ENCODE measurements at places on chromosomes 11 and 22.

DNA sequence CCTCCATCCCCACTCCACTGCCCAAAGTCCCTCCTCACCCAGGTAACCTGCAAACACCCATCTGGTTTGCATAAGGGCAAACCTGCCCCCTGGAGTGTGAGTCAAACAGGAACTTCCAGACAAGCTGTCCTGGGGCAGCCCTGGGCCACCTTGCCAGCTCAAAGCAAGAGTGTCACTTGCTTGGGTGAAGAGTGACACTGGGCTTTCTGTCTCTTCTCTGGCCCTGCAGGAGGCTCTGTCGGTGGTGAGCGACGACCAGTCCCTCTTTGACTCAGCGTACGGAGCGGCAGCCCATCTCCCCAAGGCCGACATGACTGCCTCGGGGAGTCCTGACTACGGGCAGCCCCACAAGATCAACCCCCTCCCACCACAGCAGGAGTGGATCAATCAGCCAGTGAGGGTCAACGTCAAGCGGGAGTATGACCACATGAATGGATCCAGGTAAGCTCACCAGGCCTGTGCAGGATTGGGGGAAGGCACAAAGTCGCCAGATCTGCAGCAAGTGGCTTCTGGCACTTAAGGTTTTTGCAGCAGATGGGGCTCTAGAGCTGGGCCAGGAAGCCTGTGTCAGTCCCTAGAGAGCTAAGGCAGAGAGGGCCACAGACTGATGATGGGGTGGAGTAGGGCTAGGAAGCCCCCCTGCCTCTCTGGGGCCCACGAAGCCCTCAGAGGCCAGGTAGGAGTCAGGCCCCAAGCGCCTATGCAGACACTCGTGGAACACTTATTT lies 64.2 kb downstream of the FLI1 start:
- DNase-seq = no peak

- DNase-seq = no peak
Observed at GRCh38 chr11:11520231-11521015, 101.4 kb downstream of the GALNT18 start.

- no peak for DNase-seq
Observed at GRCh38 chr11:3952715-3953114, 97.3 kb downstream of the STIM1 start.

- DNase-seq = no peak
Observed at GRCh38 chr11:129917231-129917630, 21.9 kb upstream of the NFRKB start.

- DNase-seq = no peak
Observed at GRCh38 chr22:39546889-39547586, 14.5 kb upstream of the RPS19BP1 start.

- no peak for DNase-seq
Observed at GRCh38 chr11:93529707-93530467, 13.3 kb downstream of the SMCO4 start.

- no peak for DNase-seq
Observed at GRCh38 chr22:42769574-42770447, 49.1 kb upstream of the A4GALT start.

DNA sequence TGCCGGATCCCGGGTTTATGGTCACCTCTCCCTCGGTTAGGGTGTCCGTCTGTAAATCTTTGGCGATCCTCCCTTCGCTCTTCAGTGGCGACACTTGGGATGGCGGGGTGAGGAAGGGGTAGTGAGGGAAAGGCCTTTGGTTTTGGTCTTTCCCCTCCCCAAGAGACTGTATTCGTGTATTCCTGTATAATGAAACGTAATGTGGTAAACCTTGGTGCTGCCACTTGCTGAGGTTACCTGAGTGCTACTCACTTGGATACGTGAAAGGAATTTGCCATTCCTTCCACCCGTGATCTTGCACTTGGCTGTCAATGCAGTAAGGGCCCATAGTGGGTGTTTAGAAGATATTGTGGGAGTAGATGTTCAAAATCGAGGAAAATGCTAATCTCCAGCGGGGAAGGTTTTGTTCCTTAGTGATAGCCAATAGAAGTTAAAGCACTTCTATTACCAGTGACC lies 578 bp upstream of the NUP160 start:
- no peak for DNase-seq

GRCh38 chr22:38226853-38227649 lies 25.3 kb downstream of the MAFF start:
- DNase-seq = no peak

GRCh38 chr11:47571895-47572294 lies 6.5 kb downstream of the PTPMT1 start:
- DNase-seq = no peak

- no peak for DNase-seq
Observed at GRCh38 chr11:60502221-60502775, 9.7 kb downstream of the MS4A12 start.

DNA sequence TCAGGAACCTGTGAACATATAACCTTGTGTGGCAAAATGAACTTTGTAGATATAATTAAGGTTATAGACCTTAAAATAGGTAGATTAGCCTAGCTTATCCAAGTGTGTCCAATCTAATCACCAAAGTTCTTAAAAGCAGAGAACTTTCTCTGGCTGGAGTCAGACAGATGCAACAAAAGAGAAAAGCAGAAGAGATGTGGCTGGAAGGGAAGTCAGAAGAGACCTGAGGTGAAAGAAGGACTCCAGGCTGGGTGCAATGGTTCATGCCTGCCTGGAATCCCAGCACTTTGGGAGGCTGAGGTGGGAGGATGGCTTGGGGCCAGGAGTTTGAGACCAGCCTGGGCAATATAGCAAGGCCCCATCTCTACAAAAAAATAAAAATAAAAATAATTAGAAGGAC lies 39.4 kb upstream of the SWAP70 start:
- DNase-seq = peak; percentile 8

DNA sequence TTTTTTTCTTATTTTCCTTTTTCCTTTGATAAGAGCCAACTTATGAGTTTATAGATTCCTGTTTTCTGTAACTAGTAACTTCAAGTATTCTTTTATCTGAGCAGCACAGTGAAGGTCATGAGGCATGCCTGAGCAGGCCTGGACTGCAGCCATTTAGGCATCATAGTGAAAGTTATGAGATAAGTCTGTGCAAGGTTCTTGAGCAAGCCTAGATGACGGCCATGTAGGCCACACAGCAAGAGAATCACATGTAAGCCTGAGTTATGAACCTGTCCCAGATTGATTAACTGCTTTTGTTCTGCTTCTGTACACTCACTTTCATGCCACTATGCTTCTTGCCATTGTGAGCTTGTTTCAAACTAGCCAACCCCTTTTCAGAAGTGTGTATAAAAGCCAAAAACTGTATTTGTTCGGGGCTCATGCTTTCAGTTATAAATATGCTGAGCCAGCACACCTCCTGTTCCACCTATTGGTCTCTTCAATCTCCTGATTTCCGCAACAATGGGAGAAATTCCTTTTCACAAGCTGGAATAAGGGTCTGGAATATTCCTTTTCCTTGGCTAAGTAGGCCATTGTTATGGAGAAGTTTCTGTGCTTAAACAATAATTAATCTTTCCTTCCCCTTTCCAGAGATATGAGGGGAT lies 745.7 kb downstream of the FAM181B start:
- no peak for DNase-seq

GRCh38 chr11:134372961-134373360 lies 39.1 kb downstream of the B3GAT1 start:
- DNase-seq = no peak

DNA sequence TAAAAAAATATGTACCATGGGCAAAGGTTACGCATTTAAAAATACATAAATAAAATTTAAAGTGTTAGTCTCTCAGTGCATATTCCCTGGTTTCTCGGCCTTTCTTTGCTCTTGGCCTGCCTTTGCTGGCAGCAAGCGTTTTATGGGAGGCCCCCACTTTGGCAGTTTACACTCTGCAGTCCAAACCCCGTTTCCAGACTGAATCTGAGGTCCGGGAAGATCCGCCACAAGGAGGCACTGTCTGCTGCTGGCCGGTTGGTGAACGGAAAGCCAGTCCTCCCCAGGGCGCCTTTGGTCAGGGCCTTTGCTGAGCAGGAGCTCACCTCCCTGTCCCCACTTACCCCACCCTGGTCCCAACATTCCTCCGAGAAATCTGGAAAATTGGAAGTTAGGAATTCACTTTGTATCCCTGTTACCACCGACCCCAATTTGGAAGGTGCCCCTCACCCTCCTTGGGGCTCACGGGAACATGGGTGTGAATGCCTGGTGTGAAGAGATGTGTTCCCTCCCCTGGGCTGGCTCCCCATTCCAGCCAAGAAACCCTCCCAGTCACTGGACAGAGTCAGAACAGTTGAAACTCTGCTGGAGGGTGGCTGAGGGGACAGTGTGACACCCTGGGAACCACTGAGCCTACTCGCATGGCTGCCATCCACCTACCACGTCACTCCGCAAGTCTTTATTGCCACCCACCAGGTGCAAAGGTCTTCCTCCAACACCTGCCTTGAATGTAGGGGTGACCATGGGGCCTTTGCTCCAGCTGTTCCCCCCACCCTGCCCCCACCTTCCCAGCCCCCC lies 9.4 kb upstream of the SF1 start:
- DNase-seq = no peak

GRCh38 chr11:78313181-78313795 lies 104.3 kb downstream of the GAB2 start:
- no peak for DNase-seq

DNA sequence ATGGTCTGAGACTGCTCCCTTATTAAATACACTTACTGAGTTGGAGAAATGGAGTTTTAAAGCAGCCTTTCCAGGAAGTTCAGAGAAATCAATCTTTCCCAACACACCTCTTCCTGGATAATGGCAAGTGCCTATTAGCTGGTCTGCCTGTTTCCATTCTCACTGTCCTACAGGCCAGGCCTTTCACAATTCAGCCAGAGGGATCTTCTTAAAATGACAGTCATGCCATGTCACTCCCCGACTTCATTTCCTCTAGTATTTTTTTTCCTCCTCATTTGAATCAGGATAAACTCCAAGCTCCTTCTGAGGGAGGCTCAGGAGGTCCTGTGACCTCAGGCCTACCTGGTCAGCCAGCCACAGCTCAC lies 62.6 kb downstream of the FDX1 start:
- no peak for DNase-seq

DNA sequence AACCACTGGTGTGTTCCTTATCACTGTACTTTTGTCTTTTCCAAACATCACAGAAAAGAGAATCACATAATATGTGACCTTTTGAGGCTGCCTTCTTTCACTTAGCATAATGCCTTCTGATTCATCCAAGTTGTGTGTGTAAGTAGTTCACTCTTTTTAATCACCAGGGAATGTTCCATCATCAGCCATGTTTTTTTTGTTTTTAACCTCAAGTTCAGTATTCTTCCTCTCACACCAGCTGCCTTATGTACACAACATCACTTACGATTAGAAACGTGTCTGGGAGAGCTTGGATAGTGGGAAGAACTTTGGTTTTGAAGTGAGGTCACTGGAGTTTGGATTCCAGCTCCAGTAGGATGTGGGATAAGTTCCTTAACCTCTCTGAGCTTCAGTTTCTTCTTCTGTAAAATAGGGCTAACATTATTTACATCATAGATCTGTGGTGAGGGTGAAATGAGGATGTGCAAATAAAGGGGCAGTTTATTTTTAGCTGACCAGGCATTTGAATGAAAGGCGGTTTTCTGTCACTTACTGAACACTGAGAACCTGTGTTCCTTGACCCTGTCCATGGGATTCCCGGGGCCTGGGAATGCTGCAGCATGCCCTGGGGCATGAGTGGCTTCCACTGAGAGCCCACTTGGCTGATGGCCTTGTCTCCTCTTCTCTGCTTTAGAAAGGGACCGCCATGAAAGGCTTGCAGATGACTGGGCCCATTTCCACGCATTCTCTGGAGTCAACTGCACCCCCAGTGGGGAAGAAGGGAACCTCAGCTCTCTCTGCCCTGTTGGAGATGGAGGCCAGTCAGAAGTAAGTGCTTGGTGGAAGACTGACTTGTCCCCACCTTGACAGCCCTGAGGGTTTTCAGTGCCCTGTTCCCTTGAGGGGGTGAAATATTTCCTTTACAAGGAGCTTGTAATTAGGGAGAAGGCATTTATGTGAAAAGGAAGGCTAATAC lies 92.6 kb downstream of the DEPDC5 start:
- DNase-seq = no peak

DNA sequence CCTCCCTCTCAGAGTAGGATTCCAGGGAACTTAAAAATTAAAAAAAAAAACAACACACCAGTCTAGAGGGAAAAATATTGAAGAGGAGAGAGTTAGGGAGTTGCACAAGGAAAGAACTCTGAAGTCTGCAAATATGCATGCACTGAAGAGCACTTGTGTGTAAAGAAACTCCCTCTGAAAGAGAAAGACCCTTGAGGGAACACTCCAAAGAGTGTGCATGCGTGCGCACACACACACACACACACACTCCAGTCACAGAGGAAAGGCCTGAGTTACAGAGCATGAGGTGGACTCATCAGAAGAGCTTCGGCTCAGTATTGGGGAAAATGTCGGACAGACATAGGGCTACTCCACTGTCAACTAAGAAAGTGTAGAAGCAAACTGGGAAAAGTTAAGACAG lies 30.1 kb downstream of the GGTLC2 start:
- DNase-seq = no peak

DNA sequence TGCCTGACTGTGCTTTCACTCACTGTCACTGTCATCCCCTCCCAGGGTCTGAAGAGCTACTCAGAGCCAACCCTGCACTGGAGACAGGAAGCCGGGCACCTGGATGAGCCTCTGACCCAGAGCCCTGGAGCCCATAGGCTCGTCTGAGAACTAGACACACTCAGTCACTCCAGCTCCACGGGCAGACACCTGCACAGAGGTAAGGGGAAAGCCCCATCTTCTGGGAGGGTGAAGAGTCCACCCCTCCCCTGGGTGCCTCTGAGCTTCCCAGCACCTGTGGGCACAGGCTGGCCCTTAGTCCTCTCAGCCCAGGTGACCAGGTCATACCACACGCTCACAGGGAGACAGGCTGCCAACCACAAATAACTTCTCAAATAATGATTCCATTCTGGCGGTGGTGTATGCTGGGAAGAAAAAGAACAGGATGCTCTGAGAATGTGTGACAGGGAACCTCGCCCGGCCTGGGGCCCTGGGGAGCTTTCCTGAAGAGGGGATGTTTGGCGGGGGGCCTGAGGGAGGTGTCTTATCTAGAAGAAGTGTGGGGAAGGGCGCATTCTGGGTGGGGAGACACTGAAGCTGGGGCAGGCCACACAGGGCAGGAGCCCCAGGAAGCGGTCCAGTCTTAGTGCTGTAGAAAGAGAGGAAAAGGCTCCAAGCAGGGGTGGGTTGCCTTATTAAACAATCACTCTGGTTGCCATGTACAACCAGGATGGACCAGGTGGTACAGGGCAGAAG lies 5.3 kb downstream of the CCDC157 start:
- no peak for DNase-seq

DNA sequence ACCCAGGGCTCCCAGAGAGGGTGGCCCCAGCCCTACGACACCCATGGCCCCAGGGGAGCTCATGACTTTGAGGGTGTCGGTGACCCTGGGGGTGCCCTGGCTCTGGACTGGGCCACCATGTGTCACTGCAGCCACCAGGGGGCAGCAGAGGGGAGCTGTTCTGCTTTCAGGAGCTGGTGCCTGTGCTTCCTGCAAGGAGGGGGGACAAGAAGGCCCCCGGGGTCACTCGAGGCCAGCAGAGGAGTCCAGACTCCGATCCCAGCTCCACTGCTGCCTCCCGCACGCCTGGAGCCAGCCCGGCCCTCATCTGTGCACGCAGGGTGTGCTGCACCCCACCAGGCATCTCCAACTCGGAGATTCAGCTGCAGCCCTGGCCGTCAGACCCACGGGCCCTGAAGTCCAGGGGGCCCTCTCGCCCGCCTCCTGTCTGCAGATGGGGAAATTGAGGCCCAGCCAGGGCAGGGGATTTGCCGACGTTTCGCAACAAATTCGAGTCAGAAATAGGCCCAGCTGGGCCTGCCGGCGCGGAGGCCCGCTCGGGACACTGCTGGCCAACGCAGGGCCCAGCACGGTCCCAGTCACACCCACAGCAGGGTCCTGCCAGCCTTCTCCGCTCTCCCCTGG lies 29.5 kb upstream of the WNT7B start:
- peak; percentile 95 for DNase-seq

GRCh38 chr11:74307434-74307833 lies 4.0 kb downstream of the P4HA3 start:
- DNase-seq = no peak
